ENCODE measurements at places on chromosomes 4 and X. TPM values are rescaled to one million over a fixed set of nuclear protein-coding genes. Genes with fewer than 3 reads are reported as not detected.

DNA sequence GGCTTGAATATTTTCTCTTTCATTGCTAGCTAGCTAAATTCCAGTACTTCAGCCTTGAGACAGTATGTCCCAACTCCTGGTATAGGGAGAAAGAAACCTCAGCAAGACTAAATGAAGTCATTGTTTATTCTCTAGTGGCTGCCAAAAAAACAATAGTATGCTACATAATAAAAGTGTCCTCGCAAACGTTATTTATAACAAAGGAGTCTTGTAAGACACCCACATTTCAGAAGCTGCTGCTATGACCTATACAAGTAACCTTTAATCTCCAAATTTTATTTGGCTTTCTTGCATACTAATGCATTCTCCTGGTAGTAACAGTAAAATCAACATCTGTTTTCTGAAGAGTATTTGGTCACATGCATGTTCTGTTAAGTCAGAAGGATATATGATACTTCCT, 28.8 kb downstream of the NEK1 start:
- H3K27me3 ChIP-seq, result no peaks in the 10 kb centered on the region
- H3K36me3 ChIP-seq, result peaks cover 12% of the 10 kb centered on the region
- no peak overlapping the region for H3K4me3 ChIP-seq
- no peak for DNase-seq

- H3K27me3 ChIP-seq, result no peaks in the 10 kb centered on the region
- no peak overlapping the region for H3K27ac ChIP-seq
- DNase-seq, result no peak
- H3K4me3 ChIP-seq, result no peak overlapping the region
These were observed 364.6 kb upstream of the NOCT start for GRCh38 chr4:138650929-138651448.

GRCh38 chr4:86506591-86506990, 87.5 kb upstream of the PTPN13 start:
- no peaks in the 10 kb centered on the region for H3K36me3 ChIP-seq
- no peak overlapping the region for H3K4me3 ChIP-seq
- DNase-seq, result no peak
- H3K27me3 ChIP-seq, result peaks cover 6% of the 10 kb centered on the region
- H3K27ac ChIP-seq, result no peak overlapping the region

DNA sequence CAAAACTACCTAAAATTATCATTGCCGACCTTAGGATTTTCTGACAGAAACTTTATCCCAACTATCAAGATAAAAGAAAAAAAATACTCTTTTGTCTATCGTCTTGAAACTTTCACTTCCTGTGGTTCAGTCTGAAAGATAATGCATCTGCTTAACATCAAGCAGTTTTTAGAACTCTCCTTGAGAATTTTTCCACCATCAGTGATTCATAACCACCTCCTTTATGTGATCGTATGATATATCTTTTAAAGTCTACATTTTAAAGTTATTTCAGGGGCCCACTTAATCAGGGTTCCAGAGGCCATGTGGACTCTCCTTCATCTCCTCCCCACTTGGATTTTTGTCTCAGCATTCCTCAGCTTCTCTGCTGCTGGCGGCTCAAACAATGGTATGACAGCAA, 272.8 kb upstream of the TENM3 start:
- no peak for DNase-seq
- H3K27ac ChIP-seq, result no peak overlapping the region
- no peaks in the 10 kb centered on the region for H3K27me3 ChIP-seq
- no peak overlapping the region for H3K4me3 ChIP-seq
- no peaks in the 10 kb centered on the region for H3K4me1 ChIP-seq

GRCh38 chr4:37978248-37978924, 18.2 kb downstream of the PTTG2 start:
- H3K36me3 ChIP-seq, result no peaks in the 10 kb centered on the region
- H3K27ac ChIP-seq, result peak overlapping the region; percentile 80
- no peaks in the 10 kb centered on the region for H3K27me3 ChIP-seq
- DNase-seq, result peak; percentile 57
- H3K4me3 ChIP-seq, result peak overlapping the region; percentile 81

DNA sequence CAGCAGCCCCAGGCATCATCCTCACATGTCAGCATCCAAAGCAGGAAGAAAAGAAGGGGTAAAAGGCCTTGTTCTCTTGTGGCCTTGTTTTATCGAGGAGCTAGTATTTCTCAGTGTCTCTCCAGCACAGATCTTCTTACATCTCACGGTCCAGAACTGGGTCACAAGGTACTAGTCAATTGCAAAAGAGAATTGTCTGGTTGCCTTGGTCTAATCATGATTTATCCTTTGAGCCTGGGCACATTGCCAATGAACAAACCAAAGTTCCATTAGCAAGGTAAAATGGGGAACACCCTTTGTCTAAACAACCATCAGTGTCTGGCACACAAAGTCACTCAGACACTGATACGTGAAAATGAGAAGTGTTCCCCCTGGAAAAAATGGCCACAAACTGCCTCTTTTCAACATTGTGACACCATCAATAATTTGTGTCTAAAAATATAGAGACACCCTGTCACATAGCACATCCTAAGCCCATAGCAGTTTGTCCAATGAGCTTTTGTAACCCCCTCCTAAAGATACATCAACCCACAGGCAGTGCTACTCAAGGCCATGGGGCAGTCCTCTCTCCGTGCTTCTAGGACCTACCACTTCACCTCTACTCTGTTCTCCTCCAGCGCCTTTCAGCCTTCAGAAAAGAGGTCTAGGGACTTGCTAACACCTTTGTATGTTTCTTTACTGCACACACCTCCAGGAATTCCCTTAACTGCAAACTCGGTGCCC, 534.4 kb downstream of the MID1IP1 start:
- H3K36me3 ChIP-seq, result peaks cover 5% of the 10 kb centered on the region
- H3K4me1 ChIP-seq, result peaks cover 53% of the 10 kb centered on the region

GRCh38 chrX:118383120-118383519, 37.2 kb downstream of the WDR44 start:
- no peaks in the 10 kb centered on the region for H3K36me3 ChIP-seq

GRCh38 chrX:13965531-13965930, 64.2 kb downstream of the GEMIN8 start:
- no peak for DNase-seq
- H3K4me3 ChIP-seq, result no peak overlapping the region
- H3K36me3 ChIP-seq, result no peaks in the 10 kb centered on the region

DNA sequence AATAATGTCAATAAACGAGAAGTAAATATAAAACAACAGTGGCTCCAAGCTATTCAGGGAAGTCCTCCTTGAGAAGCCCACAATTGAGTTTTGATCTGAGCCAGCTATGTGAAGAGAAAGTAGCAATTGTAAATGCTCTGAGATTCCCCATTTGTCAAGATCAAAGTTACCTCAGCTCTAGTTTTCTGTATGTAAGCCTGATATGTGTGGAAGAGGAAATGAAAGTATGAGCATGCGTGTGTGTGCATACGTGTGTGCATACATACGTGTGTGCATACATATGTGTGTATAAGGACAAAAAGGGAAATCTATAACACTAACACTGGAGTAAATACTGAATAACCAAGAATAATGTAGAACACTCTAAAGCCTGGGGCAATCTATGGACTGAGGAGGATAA, 130.3 kb downstream of the SCFD2 start:
- no peak overlapping the region for H3K27ac ChIP-seq
- no peaks in the 10 kb centered on the region for H3K27me3 ChIP-seq
- peaks cover 22% of the 10 kb centered on the region for H3K36me3 ChIP-seq
- H3K4me3 ChIP-seq, result no peak overlapping the region

GRCh38 chr4:43360296-43360695, 467.8 kb downstream of the GRXCR1 start:
- H3K4me3 ChIP-seq, result no peak overlapping the region
- no peaks in the 10 kb centered on the region for H3K36me3 ChIP-seq
- no peak for DNase-seq
- H3K4me1 ChIP-seq, result no peaks in the 10 kb centered on the region
- H3K27me3 ChIP-seq, result no peaks in the 10 kb centered on the region

DNA sequence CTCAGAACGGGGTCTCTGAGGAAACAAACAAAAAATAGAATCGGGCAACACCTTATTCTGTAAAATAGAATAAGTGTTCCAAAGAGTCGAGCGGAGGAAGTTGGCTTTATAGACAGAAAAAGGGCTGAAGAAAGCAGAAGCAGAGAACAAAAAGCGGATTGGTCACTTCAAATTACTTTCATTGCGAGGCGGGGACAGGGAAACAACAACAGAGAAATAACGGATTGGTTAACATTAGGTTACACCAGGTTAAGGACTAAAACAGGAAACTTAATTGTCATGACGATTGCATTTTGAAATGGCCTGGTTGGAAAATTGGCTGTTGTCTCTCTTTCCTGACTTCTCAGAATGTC, 433 bp upstream of the COQ2 start:
- DNase-seq, result peak; percentile 31
- H3K27ac ChIP-seq, result peak overlapping the region; percentile 99
- H3K36me3 ChIP-seq, result no peaks in the 10 kb centered on the region
- no peaks in the 10 kb centered on the region for H3K27me3 ChIP-seq

DNA sequence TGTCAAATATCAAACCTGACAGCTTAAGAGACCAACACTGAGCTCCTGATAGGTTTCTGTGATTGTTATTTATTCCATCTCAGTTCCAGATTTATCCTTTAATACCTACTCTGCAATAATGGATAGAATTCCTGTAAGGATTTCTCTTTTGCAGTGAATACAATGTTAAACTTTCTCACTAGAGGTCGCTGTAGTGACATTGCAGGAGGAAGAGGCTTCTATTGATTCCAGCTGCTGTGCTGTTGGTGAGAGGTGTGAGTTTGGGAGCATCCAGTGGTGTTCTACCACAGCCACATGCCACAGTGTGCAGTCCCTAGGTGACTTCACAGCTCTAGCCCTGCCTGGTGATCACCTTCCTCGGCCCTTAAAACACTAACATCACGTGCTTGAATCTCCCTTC, 34.6 kb upstream of the DCAF8L2 start:
- no peaks in the 10 kb centered on the region for H3K36me3 ChIP-seq
- no peak overlapping the region for H3K27ac ChIP-seq
- no peak for DNase-seq
- no peaks in the 10 kb centered on the region for H3K27me3 ChIP-seq

- no peak overlapping the region for H3K27ac ChIP-seq
- no peaks in the 10 kb centered on the region for H3K4me1 ChIP-seq
- no peak for DNase-seq
- no peak overlapping the region for H3K4me3 ChIP-seq
- no peaks in the 10 kb centered on the region for H3K27me3 ChIP-seq
- H3K36me3 ChIP-seq, result no peaks in the 10 kb centered on the region
These were observed 388.9 kb downstream of the PPARGC1A start for GRCh38 chr4:23500894-23501449.

DNA sequence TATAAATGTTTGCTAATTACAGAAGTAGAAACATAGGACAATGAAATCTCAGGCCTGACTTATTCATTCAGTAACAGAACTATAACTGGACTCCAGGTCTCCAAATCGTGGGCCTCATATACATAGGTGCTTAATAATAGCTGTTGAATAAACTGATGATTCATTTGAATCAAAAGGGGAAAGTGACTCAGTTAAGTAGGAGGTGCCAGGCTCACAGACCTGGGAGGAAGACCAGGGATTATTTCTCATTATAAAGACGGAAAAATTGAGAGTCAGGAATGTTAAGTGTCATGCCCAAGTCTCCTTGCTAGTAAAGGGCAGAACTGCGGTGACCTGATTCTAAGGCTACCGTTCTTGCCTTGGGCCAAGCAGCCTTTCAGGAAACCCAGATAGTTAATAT, 131.5 kb downstream of the HS3ST1 start:
- H3K4me1 ChIP-seq, result peaks cover 7% of the 10 kb centered on the region
- DNase-seq, result no peak
- no peaks in the 10 kb centered on the region for H3K36me3 ChIP-seq
- no peak overlapping the region for H3K27ac ChIP-seq
- no peak overlapping the region for H3K4me3 ChIP-seq

DNA sequence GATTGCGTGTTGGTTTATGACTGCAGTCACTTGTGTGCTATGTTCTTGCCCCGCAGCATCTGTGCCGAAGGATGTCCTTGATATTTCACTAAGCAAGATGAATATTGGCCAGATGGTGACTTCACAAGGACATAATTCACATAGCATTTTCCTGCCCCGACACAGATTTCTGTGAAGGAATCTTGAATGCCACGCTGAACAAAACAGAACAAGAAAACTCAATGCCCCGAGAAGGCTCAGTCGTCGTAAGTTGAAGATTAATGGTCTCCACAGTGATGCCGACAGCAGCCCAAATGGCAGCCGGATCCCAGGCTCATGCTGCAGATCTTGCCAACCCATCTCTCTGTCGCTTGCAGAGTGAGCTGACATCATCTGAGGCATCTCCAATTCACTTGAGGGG, 145.9 kb downstream of the CPEB2 start:
- no peaks in the 10 kb centered on the region for H3K27me3 ChIP-seq
- no peaks in the 10 kb centered on the region for H3K36me3 ChIP-seq
- H3K27ac ChIP-seq, result no peak overlapping the region
- no peak for DNase-seq
- no peaks in the 10 kb centered on the region for H3K4me1 ChIP-seq

GRCh38 chr4:76211769-76212708, 1.6 kb downstream of the SCARB2 start:
- H3K4me3 ChIP-seq, result peak overlapping the region; percentile 66
- no peaks in the 10 kb centered on the region for H3K27me3 ChIP-seq
- no peak for DNase-seq
- peaks cover 2% of the 10 kb centered on the region for H3K36me3 ChIP-seq

GRCh38 chrX:102712981-102713625, 855 bp downstream of the GPRASP2 start:
- H3K36me3 ChIP-seq, result no peaks in the 10 kb centered on the region
- H3K4me3 ChIP-seq, result peak overlapping the region; percentile 72
- H3K27me3 ChIP-seq, result peaks cover 11% of the 10 kb centered on the region
- peak overlapping the region; percentile 42 for H3K27ac ChIP-seq
- peaks cover 19% of the 10 kb centered on the region for H3K4me1 ChIP-seq

GRCh38 chr4:57607566-57608180, 497.5 kb upstream of the IGFBP7 start:
- H3K27me3 ChIP-seq, result no peaks in the 10 kb centered on the region
- no peak for DNase-seq
- no peaks in the 10 kb centered on the region for H3K4me1 ChIP-seq
- H3K36me3 ChIP-seq, result no peaks in the 10 kb centered on the region

DNA sequence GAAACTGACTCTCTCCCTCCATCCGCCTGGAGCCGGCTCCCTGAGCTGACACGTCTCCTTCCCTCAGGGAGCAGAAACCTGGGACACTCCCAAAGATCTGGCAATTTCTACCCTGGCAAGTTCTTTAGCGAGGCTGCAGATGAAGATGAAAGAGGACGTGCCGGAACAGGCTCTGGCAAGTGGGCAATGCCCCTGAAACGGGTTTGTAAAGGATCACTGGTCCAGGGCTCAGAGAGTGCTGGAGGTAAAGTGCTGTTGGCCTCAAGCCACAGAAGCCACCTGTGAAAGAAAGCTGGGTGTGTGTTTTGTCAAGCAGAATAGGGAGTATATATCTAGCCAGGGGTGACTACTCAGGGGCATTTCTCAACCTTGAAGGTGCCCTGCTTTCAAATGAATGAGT, 131.4 kb upstream of the ATP6AP2 start:
- H3K27ac ChIP-seq, result no peak overlapping the region
- H3K4me1 ChIP-seq, result no peaks in the 10 kb centered on the region
- no peaks in the 10 kb centered on the region for H3K36me3 ChIP-seq
- H3K4me3 ChIP-seq, result no peak overlapping the region
- no peak for DNase-seq

- no peaks in the 10 kb centered on the region for H3K4me1 ChIP-seq
- no peak overlapping the region for H3K4me3 ChIP-seq
- no peaks in the 10 kb centered on the region for H3K36me3 ChIP-seq
These were observed 484.6 kb upstream of the INTU start for GRCh38 chr4:127148165-127148564.

The PASD1 gene
- not detected for total RNA-seq

The ZCCHC18 gene
- 1.5 TPM for total RNA-seq

The INPP4B gene
- 46.9 TPM for total RNA-seq

The NAP1L3 gene
- 1.6 TPM for total RNA-seq

The DGKK gene
- total RNA-seq, result not detected

The NLRP2B gene
- total RNA-seq, result not detected

The CFAP47 gene
- total RNA-seq, result not detected

Measured in activated CD8-positive, alpha-beta T cell treated with anti-CD3 and anti-CD28 coated beads for 36 hours (primary cell).